ENCODE measurements at places on chromosomes 5 and 9.
A peak's percentile ranks its signal among the peaks of the same experiment; 100 is the strongest.

GRCh38 chr5:115377468-115378217 lies 81.2 kb upstream of the CCDC112 start:
- DNase-seq = no peak

DNA sequence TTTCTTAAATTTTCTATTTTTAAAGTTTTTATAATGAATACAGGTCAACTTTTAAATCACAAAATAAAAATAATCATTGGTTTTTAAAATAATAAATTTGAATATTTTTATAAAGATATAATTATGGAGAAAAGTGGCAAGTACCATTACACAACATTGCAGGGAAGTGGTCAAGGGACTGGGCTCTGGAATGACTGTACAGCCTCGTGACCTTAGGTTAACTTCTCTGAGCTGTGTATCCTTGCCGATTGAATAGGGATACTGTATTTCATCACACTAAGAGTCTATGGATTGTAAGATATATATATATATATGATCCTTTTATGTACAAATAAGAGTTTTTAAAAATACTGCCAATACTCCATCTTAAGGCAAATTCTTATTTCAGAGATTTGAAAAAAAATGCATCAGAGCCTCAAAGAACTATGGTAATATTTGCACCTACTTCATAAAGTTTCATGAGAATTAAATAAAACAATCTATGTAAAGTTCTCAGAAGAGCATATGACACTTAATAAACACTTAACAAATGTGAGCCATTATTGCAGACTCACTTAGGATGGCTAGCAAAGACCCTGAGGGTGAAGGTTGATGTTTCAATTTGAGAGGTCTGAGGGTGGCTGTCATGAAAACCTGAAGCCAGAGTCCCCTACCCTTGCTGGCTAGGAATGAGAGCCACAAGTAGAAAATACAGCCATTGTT lies 136.5 kb downstream of the CCDC192 start:
- DNase-seq = no peak

GRCh38 chr9:87567571-87567970 lies 69.9 kb downstream of the DAPK1 start:
- no peak for DNase-seq

- DNase-seq = no peak
Measured at GRCh38 chr5:132484391-132484725, 6.2 kb downstream of the IRF1 start.

DNA sequence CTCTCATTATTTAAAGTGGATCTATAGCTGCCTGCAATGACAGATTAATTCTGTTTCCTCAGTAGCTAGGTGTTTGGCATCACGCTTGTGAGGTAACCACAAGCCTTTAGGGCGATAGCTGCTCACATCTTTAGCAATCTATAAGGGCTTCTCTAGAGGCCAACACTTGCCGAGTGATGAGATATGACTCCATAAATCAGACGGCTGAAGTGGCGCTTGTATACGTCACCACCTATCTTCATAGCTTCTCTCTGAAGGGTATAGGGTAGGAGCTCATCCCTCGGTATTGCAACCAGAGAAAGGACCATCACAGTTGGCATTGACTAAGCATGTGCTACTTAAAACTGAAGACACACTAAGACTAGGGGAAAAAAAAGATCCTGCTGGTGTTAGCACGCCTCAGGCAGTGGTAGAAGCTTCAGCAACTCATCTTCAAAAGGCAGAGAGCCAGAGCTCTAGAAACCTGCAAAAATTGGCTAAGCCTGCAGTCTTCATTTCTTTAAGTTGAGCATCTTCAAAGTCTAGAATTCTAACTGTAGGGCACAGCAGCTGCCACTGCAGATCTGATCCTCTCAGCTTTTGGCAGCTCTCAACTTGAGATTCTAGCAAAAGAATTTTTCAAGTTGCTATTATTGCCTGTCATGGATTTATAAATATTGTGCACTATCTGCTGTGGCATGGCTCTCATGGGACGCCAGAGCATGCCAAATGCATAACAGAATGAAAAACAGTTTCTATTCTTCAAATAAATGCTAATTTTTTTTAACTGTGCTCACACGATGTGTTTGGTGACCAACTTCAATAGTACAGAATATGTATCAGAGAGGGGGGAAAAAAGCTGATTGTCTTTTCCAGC lies 37.5 kb downstream of the PSMB7 start:
- DNase-seq = peak; percentile 13

DNA sequence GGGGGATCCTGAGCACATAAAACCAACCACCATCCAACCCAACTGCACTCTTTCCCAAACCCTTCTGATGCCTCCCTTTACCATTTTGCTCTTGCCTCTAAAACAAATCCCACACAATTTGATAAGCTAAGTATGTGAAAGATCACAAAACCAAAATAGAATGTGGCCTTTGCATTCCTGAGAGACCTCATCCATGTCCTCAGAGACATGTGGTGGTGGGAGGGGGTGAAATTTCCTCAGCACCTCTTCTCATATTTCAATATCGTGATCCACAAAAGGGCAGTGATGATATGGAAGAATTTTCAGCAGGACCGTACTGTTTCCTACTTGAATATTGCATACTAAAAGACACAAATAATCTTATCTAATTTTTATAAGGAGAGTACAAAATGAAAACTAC lies 423.3 kb downstream of the TLE1 start:
- no peak for DNase-seq

- DNase-seq = no peak
Measured at GRCh38 chr9:36543916-36544315, 28.8 kb upstream of the MELK start.

DNA sequence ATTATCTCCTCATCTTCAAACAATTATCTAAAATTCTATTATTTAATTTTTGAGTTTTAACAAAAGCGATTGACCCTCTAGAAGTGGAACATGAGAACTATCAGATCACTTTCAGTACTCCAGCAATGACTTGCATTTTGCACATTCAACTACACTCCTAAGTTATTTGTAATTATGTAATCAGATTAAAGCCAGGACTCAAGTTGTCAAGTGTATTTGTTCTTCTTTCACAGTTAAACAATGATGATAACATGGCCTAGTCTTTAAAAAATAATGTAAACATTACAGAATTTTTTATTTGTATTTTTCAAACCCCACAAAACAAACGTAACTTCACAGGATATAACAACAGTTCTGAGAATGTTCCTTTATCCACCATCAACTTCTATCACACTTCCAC lies 2148.9 kb upstream of the ACO1 start:
- DNase-seq = no peak

- peak; percentile 8 for DNase-seq
Measured at GRCh38 chr9:19988281-19988680, 199.4 kb upstream of the SLC24A2 start.

GRCh38 chr5:691817-692528 lies 1.2 kb downstream of the TPPP start:
- no peak for DNase-seq

DNA sequence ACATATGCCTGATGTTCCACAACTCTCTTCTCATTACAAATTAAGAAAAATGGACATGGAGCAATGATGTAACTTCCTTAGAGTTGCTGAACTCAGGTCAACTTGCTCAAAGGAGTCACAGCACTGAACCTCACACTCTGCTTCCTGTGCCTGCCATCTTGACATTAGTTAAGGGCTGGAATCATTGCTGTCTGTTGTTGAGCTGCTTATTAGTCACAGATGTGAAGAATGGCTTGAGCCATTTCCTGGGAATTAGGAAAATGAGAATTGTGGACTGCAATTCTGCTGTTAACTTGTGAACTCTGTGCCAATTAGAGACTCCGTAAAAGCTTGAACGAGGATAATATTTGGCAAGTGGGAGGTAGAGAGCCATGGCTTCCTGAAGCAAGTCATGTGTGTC lies 212.0 kb downstream of the ADAMTS12 start:
- DNase-seq = no peak

GRCh38 chr9:108441726-108442125 lies 414.1 kb downstream of the ACTL7B start:
- DNase-seq = no peak

DNA sequence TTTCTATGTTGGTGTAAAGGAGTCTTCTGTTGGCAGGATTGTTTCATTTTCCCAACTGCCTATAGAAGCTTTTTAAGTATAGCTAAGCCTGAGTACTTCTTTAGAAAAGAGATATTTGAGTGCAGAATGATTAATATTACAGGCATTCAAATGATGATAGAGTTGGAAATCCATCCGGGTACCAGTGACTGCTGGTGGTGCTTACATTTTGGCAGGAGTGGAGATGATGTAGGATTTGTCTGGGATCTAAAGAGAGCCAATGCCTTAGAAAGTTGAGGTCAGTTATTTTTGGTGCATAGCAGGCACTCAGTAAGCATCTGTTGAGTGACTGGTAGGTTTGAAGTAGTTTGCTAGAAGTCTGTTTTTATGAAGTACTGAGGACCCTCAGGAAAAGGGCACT lies 433.5 kb downstream of the DMAC1 start:
- no peak for DNase-seq

DNA sequence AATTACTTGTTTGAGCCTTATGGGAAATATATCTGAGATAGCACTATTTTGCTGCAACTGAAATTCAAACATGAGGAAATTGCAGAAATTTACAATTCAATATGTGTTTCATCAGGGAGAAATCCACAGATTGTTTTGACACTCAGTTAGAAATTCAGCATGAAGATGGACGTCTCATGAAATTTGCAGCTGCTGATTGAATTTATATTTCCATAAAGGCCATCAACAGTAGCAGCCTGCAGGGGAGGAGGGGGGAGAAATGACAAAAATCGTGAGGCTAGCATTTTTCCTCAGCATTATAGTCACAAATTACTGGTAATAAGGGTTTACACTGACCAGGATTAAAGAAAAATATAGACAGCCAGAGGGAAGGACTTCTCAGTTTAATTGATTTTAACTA lies 81.0 kb downstream of the NDUFAF2 start:
- no peak for DNase-seq

DNA sequence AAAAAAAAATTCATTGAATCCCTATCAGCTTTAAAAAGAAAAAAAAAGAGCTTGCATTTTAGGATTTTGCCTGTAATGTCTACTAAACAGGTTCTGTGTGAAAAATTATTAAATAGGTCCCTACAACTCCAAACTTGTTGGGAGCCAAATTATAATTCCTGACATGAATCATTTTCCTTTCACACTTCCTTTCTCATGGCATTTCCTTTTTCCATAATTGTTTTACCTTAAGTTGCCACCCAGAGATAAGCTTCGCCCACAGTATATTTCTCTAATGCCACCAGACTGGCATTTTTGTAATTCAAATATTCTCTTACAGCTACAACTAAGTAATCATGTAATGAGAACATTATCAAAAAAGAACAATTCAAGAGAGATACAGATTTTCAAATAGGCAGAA lies 348.8 kb downstream of the EFNA5 start:
- no peak for DNase-seq

DNA sequence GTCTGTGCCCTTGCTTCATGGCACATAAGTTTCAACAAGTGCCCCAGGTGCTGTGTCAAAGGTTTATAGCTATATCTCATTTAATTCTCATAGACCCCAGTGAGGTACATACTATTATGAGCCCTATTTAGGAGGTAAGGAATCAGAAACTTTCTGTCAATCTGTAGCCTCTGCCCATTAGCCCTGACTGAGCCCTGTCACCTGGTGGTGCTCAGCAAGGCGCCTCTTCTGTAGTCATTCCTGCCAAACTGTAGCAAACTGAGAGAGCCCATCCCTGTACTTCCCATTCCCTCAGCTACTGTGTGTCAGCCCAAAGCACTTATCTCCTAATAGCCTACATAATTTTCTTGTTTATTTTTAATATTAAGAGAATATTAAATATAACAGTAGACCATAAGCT lies 46.5 kb upstream of the FOXI1 start:
- DNase-seq = no peak

- DNase-seq = no peak
Measured at GRCh38 chr5:175694371-175695160, 36.7 kb downstream of the HRH2 start.

- no peak for DNase-seq
Measured at GRCh38 chr5:150144246-150144801, 11.3 kb downstream of the PDGFRB start.

DNA sequence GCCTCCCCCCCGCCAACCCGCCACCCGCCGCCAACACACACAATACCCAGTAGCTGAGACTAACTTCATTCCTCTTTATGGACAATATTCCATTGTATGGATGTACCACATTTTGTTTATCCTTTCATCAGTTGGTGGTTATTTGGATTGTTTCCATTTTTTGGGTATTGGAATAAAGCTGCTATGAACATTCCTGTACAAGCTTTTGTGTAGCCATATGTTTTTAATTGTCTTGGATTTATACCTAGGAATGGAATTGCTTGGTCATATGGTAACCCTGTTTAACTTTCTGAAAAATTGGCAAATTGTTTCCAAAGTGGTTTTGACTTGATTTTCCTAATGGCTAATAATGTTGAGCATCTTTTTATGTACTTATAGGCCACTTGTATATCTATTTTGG lies 4.9 kb upstream of the UBTD2 start:
- DNase-seq = no peak

DNA sequence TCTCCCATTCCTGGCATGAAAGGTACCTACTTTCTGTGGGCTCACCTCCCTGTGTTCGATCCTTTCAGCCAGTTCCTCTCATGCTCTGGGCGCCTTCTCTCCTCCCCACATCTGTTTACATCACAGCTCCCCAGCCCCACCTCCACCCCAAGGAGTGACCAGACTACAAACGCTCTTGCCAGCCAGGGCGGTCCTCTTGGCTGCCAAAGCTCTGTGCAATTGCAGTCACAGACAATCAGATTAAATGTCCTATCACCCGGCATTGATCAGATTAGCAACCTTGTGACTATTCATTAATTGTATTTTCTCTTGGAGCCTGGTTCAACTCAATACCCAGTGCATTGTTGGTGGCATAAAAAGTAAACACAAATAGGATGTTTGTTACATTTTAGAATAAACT lies 211.2 kb upstream of the TBCA start:
- no peak for DNase-seq

GRCh38 chr9:72872718-72873117 lies 80.1 kb downstream of the ALDH1A1 start:
- DNase-seq = no peak

GRCh38 chr9:86405926-86406325 lies 51.7 kb upstream of the TUT7 start:
- no peak for DNase-seq

DNA sequence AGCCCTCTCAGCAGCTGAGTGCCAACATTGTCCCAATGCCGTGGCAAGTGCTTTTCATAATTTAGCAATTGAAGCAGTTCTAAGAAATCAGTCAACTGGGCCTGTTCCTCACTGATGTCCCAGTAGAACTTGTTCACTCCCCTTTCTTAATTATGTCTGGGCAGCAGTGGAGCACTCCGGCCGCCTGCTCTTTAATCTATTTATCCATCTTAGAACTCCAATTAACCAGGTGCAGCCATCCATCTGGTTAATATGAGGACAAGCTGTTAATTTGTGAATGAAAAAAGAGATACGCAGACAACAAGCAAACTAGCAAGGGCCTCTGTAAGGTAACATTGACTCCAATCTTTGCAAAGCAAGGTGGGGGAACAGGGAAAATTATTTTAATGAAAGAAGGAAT lies 39.4 kb downstream of the MAT2B start:
- no peak for DNase-seq

- peak; percentile 56 for DNase-seq
Measured at GRCh38 chr9:21988056-21988990, 5.9 kb downstream of the CDKN2A start.

DNA sequence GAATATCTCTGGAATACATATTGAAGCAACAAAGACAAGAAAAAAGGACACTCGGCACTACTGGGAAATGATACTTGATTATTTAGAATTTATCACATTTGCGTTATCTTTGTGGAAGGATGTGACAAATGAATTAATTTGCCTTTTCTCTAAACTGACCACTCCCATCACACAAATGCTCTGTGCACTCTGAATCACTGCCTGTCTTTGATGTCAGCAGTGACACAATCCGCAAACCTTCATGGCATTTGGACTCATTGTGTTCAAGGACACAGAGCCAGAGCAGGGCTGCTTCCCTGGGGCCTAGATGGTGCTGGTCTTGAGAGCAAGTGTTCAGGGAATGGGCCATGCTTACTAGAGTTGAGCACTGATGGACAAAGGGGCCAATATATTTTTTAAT lies 4.9 kb upstream of the KIF4B start:
- no peak for DNase-seq

Measured in NCI-H187 (cell line).